Activated CD8-positive, alpha-beta T cell treated with anti-CD3 and anti-CD28 coated beads for 36 hours (primary cell): ENCODE measurements at places on chromosomes 4 and X. TPM values are rescaled to one million over a fixed set of nuclear protein-coding genes. Genes with fewer than 3 reads are reported as not detected.

- DNase-seq: no peak
These were observed 1.2 kb upstream of the PDZD4 start for GRCh38 chrX:153831429-153832150.

The NEUROG2 gene
- 0.16 TPM for total RNA-seq

The MSANTD1 gene
- total RNA-seq: 0.43 TPM

GRCh38 chr4:73698217-73698616 lies 42.2 kb upstream of the CXCL8 start:
- no peak for DNase-seq

DNA sequence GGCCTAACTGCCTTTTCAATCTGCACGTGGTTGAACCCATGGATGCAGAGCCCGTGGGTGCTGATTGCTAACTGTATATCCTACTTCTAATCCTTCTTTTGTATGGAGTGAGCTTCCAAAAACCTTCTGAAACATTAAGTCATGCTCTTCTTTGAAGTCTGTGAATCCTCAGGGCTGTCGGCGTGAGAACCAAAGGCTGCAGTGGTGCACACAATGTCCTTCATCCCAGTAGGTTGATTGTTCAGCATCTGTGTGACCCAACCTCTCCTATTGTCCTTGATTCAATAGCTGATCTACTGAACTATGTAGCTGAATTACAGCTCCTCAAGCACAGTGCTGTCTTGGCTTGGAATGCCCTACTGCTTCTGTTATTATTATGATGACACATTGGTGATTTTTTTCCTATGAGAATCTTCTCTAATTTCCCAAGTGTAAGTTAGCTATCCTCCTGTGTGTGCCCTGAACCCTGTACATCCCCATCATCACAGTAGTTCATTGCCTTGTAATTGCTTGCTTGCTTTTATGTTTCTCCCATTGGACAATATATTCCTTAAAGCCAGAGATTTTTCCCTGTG lies 294.6 kb downstream of the TRIML1 start:
- DNase-seq: no peak

The ASB5 gene
- not detected for total RNA-seq

DNA sequence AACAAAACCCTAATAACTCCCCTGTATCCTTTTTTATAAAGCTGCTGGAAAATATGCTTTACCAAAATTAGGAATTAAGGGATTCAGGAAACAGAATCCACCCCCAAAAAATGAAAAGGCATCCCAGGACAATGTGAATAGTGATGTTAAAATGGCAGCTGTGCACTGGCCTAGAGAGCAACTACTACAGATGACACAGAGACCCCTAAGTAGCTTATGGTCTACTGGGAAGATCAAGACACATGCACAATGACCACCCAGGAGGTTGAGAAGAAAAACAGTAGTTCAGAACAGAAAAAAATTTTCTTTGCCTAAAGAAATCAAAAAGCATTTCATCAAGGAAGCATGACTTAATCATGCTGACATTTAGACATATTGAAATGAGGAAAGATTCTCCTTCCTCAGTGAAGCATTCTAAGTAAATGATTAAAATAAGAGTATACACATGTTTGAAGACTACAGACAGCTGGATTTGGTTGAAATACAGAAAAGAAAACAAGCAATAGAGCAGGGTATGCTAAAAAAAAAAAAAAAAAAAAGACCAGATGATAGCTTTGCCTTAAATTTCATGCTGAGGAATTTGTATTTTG lies 117.3 kb downstream of the WDFY3 start:
- DNase-seq: no peak

GRCh38 chr4:145618210-145618931 lies 814 bp upstream of the MMAA start:
- DNase-seq: peak; percentile 38

DNA sequence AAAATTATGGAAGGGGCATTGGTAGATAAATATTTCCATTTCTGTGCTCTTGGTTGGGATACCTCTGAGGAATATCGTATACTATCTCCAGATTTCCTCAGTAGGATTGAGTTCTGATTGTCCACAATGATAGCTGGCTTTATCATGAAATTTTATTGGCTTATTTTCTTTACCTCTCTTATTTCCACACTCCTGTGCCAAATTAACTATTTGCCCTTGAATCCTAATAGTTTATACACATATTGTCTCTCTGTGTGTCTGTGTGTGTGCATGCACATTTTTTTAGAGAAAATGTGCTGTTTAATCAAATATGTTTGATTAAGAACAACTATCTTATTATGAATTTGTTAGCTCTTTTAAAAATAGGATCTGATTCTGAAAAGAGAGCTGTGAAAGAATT lies 271.6 kb downstream of the DTHD1 start:
- DNase-seq: no peak

The ARX gene
- total RNA-seq: not detected

The DGKK gene
- total RNA-seq: not detected

DNA sequence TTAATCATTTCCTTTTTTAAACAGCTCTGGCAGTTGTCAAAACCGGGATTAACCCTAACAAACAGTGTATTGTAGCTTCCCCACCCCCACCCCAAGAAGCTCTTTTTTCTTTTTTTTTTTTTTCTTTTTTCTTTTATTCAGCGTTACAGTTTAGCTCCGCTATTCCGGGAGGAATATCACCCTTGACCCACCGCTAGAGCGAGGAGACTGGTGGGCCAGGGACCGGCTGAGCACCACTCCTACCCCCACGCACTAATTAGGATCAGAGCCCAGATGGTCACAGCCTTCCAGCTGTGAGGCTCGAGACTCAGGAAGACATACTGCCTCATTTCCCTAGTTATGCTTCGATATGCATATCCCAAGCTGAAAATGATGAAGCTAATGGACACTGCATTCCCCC lies 2.0 kb downstream of the PARM1 start:
- no peak for DNase-seq

DNA sequence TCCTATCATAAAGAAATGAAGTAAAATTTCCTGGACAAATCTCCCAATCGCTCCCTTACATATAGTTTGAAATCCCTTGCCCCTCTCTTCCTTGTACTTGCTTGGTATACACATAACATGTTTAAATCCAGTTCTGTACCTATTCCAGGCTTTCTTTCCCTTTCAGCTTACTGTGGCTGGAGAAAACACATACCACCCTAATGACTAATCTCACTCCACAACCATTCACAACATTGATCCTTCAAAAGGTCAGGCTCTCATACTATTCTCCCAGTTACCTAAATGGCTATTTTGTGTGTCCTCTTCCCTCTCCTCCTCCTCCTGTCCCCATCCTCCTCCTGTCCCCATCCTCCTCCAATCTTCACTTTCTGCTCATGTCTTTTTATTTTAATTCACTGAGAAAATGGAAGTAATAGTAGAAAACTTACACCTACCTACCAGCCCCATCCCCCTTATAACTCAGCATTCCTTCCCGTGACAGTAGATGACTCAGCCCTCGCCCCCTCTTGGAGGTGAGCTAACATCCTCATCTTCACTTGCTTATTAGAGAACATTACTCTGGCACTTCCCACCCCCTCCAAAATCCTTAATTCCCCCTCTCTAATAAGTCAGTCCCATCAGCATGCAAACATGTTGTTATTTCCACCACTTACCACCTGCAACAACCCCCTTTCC lies 77.5 kb downstream of the IL15 start:
- DNase-seq: no peak

- DNase-seq: no peak
These were observed 175.4 kb upstream of the MBNL3 start for GRCh38 chrX:132664273-132664672.

The FAM53A gene
- 1.8 TPM for total RNA-seq

DNA sequence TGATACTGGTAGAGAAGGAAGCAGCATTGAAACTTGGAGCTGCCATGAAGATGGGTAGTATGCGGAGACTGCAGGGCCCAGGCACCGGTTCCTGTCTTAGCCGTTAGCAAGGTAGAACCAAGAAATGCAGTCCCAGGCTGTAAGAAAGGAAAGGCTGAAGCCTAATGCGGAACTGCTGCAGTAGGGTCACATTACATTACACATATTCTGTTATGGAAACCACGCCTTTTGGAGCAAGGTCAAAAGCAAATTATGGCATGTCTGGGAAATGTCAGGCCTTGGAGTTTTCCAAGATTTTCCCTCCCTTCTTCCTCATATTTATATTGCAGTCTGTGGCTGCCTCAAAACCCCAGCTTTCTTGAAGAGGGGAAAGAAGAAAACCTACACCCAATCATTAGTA lies 204.8 kb upstream of the RASGEF1B start:
- no peak for DNase-seq

- DNase-seq: no peak
These were observed 25.4 kb upstream of the IL2 start for GRCh38 chr4:122481766-122482405.

The USP26 gene
- total RNA-seq: not detected

The NAT8L gene
- 1.0 TPM for total RNA-seq

DNA sequence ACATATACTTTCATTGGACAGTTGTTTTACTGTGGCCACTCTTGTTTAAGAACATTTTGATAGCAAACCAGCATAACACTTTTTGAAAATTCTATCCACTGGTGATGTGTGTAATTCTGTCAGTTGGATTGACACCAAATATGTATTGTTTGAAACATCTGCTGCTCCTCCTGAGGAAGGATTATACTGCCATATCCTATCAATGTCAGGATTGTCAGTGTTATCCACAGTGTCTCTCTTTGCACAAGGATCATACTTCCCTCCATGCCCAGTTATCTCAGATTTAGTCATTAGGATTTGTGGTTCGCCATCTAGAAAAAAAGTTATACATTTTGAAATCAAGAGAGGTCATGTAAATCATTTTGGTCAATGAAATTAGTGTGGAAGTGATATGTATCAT lies 1859.6 kb downstream of the C4orf33 start:
- DNase-seq: no peak

The CCNA2 gene
- total RNA-seq: 105 TPM

The TMEM156 gene
- 11.7 TPM for total RNA-seq

The SH3RF1 gene
- total RNA-seq: 0.34 TPM

The MAGIX gene
- total RNA-seq: 0.87 TPM

GRCh38 chr4:98430708-98431403 lies 169.7 kb downstream of the RAP1GDS1 start:
- no peak for DNase-seq

DNA sequence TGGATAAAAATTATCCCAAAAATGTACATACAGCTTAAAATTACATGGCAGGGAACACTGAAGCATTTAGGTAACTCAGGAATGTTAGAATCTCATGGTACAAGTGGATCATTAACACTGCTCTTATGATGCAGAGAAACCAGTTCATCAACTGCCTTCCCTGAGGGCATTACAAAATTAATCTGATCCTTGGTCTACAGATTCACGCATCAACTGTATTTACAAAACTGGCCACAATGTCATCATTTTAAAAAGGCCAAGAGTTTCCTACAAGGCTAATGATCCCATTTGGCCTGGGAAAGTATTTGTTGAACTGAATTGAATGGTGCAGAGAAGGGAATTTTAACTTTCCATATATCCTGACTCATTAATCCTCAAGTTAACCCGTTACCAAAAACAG lies 84.6 kb downstream of the TSPAN5 start:
- no peak for DNase-seq

The FAM3A gene
- total RNA-seq: 27.9 TPM

DNA sequence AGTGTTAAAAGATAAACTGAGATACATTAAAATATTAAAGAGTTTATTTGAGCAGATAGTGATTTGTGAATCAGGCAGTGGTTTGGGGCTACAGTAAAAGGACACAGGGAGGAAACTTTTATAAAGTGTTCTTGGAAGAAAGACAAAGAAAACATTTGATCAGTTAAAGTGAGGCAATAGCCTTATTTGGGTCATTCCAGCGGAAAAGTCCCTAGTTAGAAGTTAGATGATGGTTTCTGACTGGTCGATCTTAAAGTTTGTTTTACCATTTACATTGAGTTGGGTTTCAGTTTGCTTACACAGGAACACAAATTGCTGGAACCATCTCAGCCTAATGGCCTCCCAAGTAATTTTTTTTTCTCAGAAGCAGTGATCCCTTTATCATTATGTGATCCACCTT lies 69.7 kb downstream of the PPP1R2C start:
- no peak for DNase-seq

GRCh38 chr4:113881256-113881655 lies 98.2 kb downstream of the ARSJ start:
- no peak for DNase-seq

GRCh38 chr4:94603170-94603747 lies 151.5 kb downstream of the PDLIM5 start:
- no peak for DNase-seq

The EDA2R gene
- 1.2 TPM for total RNA-seq

The TSPAN7 gene
- 0.74 TPM for total RNA-seq

DNA sequence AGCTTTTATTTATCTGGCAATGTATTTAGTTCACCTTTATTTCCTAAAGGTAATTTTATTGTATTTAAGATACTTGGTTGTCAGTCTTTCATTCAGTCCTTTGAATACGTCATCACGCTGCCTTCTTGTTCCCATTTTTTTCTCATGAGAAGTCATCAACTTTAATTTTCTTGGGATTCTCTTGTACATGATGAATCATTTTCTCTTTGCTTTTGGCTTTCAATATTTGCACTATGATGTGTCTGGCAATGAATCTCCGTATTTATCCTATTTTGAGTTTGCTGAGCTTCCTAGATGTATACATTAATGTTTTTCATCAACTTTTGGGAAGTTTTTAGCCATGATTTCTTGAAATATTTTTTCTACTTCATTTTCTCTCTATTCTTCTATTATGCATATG lies 28.4 kb downstream of the CLDN2 start:
- DNase-seq: no peak

DNA sequence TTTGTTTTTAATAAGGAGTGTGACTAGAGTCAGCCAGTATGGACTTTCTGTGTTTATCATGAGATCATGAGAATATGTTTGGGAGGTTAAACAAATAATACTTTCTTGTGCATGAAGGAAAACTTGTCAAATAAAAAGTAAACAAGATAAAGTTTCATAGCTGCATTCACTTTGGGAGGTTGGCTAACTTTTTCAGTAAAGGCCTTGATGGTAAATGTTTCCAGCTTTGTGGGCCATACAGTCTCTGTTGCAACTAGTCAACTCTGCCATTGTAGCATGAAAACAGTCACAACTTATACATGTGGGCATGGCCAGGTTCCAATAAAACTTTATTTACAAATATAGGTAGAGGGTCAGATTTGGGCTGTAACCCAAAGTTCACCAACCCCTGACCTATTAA lies 150.4 kb downstream of the MID1 start:
- no peak for DNase-seq

DNA sequence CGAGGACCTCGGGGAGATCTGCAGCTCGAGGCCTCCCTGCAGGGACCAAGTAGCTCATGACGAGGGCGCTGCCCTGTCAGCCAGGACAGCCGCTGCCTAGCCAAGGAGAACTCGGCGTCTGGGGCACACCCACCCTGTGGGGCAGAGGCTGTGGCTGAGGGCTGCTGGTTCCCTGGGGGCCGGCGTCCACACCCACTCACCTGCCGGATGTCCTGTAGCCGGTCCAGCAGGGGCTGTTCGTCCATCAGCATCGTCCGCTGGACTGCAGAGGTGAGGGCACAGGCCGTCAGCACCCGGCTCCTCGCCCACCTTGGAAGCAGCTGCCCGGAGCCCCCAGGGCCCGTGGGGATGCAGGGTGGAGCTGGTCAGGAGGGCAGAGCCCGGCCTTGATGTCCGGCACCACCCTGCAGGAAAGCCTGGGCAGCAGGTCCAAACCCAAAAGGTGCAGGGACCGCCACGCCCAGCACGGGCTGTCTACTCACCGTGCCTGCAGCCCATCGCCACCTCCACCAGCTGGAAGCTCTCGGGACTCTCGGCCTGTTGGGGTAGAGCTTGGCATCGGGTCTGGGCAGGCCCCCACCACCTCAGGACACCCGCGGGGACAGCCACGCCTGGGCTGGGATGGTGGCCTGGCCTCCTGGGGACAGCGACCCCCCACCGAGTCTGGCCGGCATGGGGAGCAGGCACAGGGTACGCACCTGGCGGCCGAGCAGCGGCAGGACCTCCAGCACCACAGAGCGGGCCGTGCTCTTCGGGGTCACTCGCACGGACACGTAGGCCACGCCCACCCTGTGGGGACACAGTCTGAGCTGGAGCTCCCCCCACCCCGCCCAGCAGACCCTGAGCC lies 6.9 kb downstream of the DGKQ start:
- DNase-seq: no peak
